AG08395 (cell line): ENCODE measurements at places on chromosomes 2 and 18.

DNA sequence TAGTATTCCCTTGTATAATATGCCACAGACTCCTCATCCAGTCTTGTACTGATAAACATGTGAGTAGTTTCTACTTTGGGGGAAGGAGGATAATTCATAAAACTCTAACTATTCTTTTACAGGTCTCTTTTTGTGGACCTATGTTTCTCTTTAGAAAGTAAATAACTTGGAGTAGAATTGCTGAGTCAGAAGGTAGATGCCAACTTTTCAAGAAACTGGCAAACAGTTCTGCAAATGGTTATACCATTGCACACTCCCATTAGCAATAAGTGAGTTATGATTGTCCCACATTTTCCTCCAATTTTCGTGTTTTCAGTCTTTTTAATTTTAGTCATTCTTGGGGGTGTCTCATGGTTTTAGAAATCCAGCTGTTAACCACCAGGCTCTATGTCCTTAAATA is 477.2 kb upstream of the LRRTM4 start:
- no peak for DNase-seq

DNA sequence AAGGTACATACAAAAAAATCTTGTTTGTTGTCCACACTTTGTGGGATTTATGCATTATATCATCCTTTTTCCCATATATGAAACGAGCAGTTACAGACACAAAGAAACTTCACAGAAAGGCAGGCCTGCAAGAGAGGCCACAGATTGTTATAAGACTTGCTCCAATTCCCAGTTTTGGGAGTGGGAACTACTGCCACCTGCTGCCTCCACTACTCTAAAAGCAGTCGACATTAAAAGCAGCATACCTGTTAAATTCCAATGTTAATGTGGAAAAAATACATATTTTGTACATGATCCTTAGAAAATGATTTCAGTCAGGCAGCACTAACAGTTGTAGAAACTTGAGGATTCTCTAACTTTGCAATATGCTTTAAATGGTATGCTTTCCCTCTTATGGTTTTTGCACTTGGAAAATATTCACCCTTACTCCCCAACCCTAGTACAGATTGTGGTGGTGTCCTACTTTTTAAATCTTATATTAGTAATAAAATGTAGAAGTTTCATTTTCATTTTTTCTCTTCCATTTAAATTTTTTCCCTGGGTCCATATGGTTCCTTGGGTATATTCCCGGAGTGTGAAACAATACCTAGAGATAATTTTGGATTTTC is 37.9 kb downstream of the SLC38A11 start:
- no peak for DNase-seq

DNA sequence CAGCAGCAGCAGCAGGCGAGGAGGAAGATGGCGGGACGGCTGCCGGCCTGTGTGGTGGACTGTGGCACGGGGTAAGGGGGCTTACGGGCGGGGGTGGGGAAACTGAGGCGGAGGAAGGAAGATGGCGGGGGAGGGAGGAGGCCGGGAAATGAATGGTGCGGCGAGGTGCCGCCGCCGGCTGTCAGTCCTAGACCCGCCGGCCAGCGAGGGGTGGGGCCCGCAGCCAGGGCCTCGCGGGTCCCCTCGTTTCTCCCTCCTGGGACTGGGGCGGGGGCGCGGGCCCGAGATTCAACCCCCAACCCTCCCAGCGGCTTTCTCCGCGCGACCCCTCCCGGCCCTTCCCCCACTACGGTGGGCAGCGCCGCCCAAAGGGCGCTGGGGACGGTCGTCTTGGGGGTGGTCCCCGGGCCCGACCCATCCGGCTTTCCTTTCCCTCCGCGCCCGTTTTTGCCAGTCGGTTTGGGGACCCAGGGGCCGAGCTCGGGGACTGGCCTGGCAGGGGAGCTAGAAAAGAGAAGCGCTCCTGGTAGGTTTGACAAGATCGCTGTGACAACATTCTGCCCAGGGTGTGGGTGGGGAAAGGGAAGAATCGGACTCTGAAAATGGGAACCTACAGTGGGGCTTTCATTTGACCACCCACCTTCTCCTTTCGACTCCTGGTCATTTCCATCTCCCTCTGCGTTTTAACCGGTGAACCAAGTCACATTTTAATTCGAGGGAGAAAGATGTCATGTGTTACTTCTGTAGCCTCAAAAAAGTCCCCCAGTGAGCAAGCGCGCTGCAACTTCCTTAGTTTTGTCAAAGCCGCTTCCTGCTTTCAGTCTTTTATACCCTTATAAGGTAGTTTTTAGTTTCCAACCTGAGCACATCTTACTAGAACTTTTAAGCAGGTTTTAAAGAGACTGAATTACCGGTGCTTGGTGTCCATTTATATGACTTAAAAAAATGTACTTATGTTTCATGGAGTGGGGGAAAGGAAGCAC is 655 bp downstream of the ACTR3 start:
- DNase-seq: peak; percentile 19

GRCh38 chr2:14998546-14998945 is 366.0 kb downstream of the LRATD1 start:
- no peak for DNase-seq

- peak; percentile 56 for DNase-seq
These were observed at the start of gene CNGA3 for GRCh38 chr2:98346311-98347236. Gene CNGA3 (plus strand): TSS chr2:98346456. CDS start chr2:98369976, 23,520 bp downstream.

DNA sequence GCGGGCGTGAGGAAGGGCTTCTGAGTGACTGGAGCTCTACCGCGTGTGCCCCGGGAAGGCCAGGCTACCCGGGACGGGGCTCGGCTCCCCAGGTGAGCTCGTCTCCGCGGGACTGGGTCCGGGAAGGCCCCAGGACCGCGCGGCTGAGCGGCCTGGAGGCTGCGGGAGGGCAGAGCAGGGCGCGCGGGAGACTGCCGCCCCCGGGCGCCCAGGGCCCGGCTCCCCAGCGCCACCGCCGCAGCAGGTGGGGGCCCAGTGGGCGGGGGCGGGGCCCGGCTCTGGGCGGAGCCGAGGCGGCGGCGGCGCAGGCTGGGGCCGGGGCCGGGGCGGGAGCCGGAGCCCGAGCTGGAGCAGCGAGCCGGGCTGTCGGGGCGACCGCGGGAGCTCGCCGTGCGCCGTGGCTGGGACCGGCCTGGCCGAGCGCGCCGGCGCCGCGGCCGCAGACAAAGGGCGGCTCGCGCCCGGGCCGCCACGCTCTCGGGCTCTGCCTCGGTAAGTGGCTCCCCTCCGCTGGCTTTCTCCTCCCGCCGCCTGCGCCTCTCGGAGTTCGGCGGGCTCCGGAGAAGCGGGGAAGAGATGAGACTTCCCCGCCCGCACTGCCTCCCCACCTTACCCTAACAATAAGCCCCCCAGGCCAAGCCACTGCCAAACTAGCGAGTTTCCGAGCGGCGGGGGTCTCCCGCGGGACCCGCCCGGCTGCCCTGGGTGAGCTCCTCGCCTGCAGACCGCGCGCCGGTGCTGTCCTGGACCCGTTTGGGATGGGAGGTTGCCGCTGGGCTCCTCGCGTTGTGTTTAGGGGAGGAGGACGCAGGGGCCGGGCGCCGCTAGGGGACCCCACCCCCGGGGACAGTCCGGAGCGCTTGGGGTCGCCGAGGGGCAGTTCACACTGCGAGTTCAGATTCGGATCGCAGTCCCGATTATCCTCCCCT is at the start of gene MAPK4:
MAPK4 (plus strand) TSS at position 336 of the 929 bp plus-strand sequence. CDS start 103,872 bp downstream, outside the sequence.
- DNase-seq: peak; percentile 18

DNA sequence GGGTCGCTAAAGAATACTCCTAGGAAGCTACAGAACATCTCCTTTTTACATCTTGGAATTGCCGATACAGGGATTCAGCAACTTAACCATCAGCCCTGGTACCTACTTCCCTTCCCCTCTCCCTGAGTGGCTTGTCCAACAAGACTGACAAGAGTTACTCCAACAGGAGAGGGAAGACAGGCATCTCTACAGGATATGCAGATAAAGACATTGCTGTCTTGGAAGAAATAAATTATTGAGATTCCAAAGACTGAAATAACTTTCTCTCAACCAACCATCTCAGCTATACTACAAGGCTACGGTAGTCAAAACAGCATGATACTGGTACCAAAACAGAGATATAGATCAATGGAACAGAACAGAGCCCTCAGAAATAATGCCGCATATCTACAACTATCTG is 87.2 kb downstream of the TRABD2A start:
- no peak for DNase-seq

GRCh38 chr18:70931942-70932814 is 643.3 kb downstream of the SOCS6 start:
- no peak for DNase-seq

- no peak for DNase-seq
These were observed 54.7 kb downstream of the BIN1 start for GRCh38 chr2:127052057-127052770.

DNA sequence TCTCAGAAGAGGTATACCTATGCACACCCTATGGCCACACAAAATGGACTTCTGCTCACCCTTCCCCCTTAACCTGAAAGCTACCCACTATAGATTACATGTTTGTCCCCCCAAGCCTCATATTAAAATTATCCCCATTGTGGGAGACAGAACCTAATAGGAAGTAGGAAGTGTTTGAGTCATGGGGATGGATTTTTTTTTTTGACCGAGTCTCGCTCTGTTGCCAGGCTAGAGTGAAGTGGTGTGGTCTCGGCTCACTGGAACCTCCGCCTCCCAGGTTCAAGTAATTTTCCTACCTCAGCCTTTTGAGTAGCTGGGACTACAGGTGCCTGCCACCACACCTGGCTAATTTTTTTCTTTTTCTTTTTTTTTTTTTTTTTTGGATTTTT is 98.6 kb downstream of the MREG start:
- no peak for DNase-seq

DNA sequence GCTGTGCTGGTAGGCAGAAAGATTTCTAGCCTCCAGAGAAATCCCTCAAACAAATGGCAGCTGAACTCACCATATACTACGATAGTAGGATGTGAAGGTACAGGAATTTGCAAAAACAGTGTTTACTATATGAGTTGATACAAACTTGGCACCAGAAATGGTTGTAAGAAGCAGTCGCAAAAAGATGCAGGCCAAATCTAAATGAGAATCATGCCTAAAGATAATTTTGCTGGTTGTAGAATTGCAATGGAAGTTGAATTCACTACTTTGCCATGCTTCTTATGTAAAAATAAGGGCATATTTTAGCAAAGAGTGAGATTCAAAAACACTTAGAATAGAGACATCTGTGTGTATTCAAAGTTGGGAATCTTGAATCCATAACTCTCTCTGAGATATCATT is 924.7 kb downstream of the SUCLG1 start:
- DNase-seq: no peak

DNA sequence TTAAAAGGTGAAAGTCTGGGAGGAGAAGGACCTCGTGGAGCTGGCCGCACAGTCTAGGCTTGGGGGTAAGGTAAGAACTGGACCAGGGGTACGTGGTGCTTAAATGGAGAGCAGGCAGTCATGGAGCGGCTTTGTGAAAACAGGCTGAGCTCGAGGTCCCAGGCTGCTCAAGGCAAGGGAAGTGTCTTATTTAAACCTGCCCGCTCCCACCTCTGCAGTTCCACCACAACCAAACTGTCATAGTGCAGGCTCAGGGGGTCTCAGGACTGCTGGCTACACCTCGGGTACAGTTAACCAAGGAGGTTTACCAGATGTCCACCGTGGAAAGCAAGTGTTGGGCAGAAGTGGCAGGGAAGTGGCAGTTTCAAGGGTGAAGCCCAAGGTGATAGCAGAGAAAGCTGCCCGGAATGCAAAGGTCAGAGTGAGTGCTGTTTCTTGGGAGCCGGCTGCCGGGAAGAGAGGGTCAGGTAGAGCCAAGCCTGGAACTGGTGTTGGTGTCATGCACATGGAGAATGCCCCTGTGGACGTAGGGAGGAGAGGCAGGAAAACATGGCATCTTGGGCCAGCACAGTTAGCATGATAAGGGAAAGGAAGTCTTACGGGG is 203.3 kb downstream of the GBX2 start:
- DNase-seq: no peak

- DNase-seq: peak; percentile 18
These were observed 12.8 kb upstream of the MATN3 start for GRCh38 chr2:20025065-20025786.

DNA sequence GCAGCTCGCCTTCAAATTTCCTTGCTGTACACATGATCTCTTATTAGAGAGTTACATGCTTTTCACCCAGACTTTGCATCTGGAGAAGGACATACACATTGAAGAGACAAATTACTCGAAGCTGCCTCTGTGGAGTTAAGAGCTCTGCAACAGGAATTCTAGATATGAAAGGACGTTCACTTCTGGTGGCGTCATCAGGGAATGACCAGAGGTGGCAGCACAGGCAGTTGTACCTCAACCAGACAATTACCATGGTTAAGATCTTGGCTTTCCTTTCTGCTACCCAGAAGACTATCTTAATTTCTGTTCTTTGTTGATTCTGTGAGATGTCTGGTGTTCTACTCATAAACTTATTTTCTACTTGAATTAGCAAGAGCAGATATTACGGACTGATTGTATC is 39.1 kb upstream of the MC4R start:
- peak; percentile 3 for DNase-seq

DNA sequence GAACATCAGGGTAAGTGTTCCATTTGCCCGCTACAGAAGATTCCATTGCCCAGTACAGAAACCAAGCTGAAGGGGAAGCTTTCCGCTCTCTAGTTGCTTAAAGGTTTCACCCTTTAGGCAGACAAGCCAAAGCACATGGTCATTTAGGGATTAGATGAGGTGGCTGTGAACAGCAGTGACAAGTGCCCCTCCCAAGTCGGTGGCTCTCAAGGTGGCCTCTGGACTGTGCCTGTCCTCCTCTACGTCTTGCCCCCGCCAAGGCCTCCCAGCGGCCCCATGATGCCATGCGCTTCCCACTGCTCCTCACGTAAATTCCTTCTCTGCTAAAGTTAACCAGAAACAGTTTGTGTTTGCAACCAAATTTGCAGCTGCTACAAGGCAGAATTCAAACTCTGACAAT is 24.2 kb upstream of the PTPN4 start:
- DNase-seq: no peak

DNA sequence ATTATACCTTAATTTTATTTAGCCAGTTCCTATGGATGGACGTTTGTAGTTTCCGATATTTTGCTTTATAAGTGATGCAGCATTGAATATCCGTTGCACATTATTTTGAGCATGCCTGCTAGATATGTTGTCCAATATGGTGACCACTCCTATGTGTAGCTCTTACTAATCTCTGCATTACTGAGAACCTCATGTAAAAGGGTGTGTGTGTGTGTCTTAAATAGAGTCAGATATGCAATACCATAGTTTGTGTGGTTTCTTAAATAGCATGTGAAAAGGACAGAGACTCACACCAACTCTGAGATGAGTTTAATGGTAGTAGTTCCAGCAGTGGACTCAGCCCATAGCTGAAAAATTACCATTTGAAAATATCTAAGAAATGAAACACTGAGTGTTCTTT is 32.3 kb downstream of the CD8A start:
- DNase-seq: no peak

DNA sequence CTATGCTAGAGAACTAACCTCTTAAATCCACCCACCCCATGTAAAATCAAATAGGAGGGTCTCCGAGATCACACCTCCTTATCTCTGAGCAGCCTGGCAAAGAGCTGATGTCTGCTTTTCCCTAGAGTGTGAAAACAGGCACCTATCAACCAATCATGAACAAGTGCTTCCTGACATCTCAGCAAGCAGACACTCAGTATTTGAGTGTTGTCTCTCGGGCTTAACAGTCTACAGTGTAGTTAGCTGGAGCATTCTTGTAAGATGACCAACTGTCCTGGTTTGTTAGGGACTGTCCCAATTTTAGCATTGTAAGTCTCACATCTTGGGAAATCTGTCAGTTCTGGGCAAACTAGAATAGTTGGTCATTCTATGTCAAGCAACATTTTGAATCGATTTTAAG is 26.4 kb downstream of the MARCHF4 start:
- peak; percentile 51 for DNase-seq

GRCh38 chr2:161104054-161104553 is 56.1 kb upstream of the TANK start:
- DNase-seq: no peak
